ENCODE measurements at places on chromosomes 11 and 22.

DNA sequence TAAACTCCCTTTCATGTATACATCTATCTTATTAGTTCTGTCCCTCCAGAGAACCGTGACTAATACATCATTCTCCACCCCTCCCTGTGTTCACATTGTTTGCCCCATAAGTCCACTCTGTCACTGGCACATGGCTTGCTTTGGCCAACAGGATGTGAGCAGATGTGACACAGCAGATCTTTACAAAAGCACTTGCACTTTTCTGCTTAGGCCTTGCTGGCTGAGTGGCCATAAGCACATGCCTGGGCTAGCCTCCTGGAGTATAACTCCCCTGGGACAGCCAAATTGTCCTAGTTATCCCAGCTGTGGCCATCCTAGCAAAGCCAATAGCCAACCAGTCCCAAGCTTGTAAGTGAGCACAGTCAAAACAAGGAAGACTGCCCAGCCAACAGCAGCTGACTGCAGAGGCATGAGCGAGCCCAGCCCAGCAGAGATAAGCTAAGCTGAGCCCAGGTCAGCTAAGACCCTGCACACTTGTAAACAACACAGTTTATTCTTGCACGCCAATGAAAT lies 9.7 kb upstream of the RCN1 start:
- no peak for DNase-seq

- DNase-seq, result no peak
Observed at GRCh38 chr11:19934828-19935259, 222.2 kb downstream of the NAV2 start.

DNA sequence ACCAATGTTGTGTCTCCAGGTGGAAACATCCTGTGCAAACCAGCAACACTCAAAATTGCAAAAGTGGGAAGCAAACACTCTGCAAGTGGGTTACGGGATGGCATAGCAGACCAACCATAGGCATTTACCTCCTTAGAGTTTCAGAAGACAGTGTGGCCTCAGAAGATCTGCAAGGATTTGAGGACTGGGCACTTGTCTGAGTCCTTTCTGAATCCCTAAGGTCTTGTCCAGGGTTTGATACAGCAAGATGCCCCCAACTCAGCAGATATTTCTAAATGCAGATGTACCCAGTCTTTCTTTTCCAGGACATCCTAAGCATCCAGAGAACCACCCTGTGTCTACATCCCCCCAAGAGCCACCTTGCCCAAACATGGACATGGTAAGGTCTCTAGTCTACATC lies 51.7 kb upstream of the SHANK2 start:
- DNase-seq, result no peak

DNA sequence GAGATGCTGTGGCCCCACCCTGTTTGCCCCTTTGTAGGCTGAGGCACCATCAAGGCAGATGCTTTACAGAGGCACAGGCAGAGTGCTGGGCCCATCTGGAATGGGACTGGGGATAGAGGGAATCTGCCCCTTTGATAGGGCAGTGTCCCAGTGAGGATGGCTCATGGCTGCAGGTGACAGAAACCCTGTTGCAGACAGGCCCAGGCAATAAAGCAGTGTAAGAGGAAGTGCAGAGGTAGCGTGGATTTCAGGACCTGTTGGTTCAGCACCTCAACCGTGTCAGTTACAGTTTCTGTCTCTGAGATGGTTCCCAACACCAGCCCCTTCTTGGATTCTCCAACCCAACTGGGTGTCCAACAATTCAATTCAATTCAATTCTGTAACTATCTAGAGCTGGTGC lies 25.1 kb downstream of the PRDM11 start:
- DNase-seq, result no peak

- DNase-seq, result no peak
Observed at GRCh38 chr22:42459287-42460063, 27.3 kb upstream of the NFAM1 start.

DNA sequence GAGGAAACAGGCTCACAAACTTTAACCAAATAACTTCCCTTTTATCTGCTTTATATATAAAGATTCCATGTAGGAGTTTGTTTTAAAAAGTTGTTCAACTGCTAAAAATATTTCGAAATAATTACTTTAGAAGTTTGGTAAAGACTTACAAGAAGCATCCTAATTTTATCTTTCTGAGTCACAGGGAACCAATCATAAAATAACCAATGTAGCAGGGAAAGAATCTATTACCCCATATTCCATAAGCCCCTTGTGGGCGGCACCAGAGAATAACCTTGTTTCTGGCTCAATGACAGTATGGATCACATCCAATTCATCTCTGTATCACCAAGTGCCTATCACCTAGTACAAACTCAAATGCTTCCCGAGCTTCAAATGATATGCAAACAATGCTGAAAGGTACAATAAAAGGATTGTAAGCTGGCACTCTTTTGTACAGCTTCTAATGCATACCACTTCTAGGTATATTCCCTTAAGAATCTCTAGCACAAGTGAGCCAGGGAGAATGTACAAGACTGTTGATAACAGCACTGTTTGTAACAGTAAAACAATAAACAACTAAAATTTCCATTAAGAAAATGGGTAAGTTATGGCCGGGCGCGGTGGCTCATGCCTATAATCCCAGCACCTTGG lies 158.4 kb downstream of the ATG16L2 start:
- no peak for DNase-seq

DNA sequence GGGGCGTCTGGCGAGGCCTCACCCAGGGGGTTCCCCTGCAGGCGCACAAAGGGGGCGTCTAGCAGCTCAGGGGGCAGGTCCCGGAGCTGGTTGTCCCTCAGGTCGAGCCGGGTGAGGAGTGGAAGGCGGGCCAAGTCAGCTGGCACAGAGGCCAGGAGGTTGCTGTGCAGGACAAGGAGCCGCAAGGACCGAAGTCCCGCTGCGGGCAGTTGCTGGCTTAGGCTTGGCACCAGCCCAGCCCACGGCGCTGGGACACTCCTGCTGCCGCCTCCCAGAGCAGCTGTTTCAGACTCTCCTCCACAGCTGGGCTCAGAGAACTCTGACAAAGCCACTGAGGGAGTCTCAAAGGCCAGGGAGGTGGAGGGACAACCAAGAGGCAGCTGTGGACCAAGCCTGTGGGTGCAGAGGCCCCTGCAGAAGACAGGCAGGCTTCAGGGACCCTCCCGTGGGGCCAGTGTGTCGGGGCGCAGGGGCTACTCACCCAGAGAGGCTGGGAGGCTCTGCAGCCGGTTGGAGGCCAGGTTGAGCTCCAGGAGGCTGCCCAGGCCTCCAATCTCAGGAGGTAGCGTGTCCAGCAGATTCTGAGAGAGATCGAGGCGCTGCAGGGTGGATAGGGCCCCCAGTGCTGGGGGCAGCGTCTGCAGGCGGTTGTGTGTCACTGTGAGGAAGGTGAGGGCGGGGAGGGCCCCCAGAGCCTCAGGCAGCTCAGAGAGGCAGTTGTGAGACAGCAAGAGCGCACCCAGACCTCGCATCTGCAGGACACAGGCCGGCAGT lies 2.2 kb downstream of the PIDD1 start:
- no peak for DNase-seq

- no peak for DNase-seq
Observed at GRCh38 chr22:39292561-39293074, 26.8 kb downstream of the RPL3 start.

- no peak for DNase-seq
Observed at GRCh38 chr22:40189997-40190396, 12.3 kb downstream of the TNRC6B start.

DNA sequence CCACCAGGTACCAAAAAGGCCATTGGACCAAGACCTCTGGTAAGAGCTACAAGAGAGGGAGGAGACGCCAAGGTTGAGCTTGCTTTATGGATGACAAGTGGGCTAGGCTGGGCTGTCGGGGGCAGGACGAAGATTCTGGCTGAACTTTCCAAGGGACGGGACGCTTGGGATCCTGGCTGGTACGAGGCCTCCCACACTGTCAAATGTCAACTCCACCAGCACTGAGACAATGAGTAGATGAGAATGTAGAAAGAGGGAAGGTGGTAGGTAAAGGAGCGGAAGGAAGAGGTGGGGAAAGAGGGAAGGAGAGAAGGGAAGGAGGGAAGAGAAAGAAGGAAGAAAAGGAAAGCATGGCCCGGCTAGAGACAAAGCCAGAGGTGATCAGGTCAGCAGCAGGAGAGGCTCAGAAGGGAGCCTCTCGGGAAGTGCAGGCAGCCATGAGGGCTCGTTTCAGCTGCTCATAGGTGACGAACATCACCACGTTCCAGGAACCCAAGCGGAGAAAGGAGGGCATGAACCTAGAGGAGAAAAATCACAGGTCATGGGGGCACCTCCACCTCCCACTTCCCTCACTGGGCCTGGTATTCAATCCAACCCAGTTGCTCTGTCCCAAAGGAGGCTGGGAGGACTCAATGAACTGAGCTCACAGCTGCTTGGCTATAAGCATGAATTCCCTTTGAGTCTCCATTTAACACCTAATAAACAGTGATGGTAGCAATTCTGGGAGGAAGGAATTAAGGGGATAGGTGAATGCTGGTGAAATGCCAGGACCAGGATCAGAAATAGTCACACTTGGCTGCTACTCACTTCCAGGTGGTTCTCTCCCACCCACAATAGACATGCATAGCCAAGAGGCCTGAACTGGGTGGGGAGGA lies 7.8 kb downstream of the UCP2 start:
- no peak for DNase-seq

GRCh38 chr11:112797648-112798293 lies 163.4 kb upstream of the NCAM1 start:
- no peak for DNase-seq

DNA sequence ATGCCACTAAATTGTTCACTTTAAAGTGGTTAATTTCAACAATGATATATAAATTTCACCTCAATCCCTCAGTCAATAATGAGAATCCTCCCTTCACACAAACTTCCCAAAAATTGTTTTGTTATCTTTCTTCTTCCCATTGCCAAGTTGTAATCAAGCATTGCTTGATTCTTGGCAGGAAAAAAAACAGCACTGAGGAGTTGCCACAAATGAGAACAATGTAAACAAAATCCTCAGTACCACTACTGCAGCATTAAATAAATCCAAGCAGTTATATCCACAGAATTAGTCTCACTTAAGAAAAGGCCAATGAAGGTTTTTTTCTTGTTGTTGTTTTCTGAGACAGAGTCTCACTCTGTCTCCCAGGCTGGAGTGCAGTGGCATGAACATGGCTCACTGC lies 38.2 kb downstream of the FAM168A start:
- no peak for DNase-seq

DNA sequence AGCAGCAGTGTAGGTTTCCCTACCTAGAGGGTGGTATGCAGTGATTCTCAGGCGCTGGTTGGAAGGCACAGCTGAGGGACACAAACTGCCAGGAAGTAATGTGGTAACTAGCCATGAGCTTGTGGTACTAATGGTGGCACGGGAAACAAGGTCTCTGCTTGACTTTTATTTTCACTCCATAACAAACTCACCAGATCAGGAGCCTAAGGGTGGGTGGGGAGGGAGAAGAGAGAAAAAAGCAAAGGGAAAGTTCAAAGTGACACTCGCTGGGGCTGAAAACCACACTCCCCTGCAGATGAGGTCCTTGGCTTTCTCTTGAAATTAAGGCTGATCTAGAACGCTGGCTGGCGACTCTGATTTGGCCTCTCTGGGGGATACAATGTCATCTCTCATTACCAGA lies 22.0 kb downstream of the TRAF6 start:
- DNase-seq, result no peak

- DNase-seq, result no peak
Observed at GRCh38 chr11:117903505-117904382, 25.5 kb downstream of the TMPRSS13 start.

DNA sequence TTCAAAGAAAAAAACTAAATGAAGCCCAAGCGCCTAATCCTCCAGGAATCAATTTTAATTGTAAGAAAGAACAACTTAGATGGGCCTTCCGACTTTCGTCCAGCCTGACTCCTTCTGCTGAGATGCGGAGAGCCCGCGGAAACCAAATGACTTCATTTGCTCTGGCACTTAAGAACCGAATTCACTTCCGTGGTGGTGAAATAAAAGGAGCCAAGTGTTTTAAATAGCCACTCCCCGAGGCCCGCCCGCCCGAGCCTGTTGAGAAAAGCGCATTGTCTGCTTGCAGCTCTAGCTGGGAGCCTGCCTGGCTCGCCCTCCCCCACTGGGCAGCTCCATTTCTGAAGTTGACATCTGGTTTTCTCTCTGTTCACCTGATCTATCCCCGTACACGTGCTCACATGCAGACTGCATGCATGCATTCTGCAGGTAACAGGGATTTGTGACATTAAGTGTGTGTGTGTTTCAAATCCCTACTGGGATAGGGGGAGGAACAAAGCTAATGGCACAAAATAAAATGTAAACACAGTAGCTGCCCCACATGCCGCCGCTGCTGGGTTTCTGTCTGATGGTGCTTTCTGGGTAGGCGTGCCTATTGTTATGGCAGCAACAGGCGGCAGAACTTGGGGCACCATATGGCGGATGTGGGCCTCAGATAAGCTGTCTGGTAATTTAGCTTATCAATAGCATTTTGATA lies 6.2 kb downstream of the TEAD1 start:
- no peak for DNase-seq

DNA sequence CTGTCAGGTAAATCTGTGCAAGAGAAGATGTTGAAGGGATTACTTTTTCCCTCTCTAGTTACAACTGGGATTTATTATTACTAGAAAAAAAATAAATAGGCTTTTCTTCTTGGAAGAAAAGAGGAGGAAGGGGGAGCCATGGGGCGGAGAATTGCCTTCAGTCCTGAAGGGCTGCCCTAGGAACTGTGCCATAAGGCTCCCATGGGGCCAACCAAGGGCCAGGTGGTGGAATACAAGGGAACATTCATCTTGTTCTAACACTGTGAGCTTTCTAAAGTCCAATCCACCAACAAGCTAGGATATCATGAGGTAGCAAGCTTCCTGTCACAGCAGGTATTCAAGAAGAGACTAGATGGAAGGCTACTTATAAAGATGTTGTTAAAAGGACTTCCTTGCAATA lies 24.8 kb upstream of the NRIP3 start:
- no peak for DNase-seq

GRCh38 chr11:128324051-128324481 lies 263.3 kb downstream of the ETS1 start:
- DNase-seq, result no peak

- DNase-seq, result no peak
Observed at GRCh38 chr11:86885311-86885710, 69.9 kb downstream of the FZD4 start.

DNA sequence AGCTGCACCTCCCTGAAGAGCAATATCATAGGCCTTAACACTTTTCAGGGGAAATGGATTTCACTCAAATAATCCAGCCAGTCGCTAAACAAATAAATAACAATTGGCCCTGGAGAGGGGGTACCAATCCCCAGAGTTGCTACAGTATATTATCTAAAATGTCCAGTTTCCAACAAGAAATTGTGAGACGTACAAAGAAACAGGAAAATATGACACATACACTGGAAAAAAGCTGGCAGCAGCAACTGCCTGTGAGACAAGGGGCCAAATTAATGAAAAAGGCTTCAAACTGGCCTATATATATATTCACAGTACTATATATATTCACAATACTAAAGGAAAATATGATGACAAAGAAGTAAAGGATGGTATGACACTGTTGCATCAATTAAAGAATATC lies 4.0 kb downstream of the NF2 start:
- DNase-seq, result no peak

DNA sequence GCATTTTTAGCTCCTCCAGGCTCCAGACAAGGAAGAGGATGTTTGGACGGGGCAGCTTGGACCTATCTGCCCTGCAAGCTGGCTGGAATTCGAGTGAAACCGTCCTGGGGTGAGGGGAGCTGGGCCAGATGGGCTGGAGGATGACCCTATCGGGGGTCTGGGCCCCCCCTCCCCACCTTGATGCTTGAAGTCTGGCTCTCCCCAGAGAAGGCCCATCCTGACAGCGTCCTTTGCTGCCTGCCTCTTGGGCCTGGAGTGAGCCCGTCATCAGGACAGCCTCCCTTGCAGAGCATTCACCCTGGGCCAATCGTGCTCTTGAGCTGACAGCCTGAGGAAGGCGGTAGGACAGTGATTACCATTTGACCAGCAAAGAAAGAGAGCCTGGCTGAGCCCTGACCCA lies 5.3 kb upstream of the PDGFB start:
- DNase-seq, result no peak
